HepG2 (cell line): ENCODE measurements at places on chromosomes 13 and 19.

GRCh38 chr13:69296130-69296529, 811.5 kb upstream of the ATXN8OS start:
- DNase-seq, result no peak

DNA sequence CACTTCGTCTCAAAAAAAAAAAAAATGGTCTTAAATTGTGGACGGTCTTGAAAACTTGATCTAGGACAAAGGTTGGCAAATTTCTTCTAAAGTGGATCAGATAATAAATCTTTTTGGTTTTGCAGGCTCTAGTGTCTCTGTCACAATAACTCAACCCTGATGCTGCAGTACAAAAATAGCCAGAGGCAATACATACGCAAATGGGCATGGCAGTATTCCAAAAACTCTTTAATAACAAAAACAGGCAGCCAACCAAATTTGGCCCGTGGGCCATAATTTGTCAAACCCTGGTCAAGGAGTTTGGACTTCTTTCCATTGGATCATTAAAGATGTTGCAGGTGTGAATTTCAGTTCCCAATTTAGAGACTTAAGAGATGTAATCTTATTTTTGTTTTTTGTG, 93.5 kb upstream of the MRI1 start:
- no peak for DNase-seq

DNA sequence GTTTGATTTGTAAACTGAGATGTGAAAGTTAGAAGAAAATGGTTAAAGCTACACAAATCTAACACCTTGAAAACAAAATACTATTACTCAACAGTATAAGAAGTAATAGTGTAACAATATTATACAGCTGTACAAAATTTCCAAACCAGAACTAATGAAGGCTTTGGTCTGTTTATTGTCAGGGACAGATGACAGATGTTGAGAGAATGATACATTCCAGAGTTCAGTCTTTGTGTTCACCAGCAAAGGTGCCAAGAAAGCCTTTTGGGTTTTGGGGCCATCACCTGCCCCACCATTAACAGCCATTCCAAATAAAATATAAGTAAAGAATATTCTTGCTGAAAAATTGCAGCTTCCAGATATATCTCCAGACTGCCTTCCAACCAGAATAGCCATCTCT, 439.3 kb downstream of the PCDH20 start:
- DNase-seq, result no peak

DNA sequence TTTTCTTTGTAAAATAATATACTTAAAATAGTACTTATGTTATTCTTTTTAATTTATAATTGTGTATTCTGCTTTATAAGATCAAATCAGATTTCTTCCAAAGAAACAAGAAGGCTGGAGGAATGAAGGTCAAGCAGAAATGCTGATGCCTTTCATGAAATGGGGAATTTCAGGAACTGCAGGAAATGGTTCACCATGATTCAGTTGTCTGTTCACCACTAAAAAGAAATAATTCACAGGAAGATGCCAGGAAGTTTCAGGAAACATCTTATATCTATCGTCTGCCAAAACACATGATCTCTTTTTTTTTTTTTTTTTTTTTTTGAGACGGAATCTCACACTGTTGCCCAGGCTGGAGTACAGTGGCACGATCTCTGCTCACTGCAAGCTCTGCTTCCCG, 15.7 kb upstream of the SCEL start:
- no peak for DNase-seq

DNA sequence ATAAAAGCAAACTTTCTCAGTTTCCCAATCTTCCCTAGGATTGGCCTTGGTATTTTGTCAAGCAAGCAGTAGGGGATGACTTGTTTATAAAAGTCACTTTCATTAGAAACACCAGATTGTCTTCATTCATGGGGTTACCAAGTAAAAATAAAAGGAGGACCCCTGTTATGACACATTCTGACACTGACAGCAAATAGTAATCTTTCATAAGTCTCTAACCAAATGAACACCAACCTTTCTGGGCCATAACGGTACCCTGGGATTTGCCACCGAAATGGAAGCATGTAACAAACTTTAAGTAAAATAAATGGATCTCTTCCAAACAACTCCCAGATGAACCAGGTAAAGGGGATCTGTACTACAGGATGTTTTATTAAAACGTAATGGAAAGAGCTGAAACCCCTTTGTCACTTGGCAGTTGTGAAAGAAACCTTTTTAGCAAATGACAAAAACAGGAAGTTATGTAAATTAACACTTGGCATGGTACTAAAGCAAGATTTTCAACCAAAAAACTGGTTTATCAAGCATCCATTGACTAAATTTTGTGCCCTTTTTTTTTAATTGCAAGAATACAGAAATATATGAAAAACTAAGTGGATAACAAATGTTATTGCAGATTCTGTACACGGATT, 335.6 kb downstream of the RBM26 start:
- no peak for DNase-seq

DNA sequence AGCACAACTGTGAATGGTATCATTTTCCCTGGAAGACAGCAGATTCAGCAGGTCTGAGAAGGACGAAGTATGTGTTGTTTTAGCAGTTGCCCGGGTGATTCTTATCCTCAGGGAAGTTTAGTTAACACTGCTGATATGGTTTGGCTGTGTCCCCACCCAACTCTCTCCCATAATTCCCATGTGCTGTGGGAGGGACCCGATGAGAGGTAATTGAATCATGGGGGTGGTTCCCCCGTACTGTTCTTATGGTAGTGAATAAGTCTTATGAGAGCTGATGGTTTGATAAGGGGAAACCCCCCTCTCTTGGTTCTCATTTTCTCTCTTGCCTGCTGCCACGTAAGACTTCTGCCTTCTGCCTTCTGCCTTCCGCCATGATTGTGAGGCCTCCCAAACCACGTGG, 81.0 kb upstream of the UBAC2 start:
- no peak for DNase-seq

DNA sequence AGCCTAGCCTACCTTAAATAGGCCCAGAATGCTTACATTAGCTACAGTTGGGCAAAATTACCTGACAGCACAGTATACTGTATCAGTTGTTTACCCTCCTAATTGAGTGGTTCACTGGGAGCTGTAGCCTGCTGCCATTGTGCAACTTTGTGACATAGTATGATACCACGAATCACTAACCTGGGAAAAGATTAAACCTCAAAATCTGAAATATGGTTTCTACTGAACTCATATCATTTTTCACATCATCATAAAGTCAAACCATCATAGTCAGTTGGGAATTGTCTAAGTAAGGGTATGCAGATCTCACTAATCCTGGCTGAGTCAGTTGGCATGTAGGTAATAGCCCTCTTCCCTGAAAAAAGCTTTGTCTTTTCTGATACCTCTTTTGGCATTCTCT, 9.2 kb downstream of the PAN3 start:
- no peak for DNase-seq

DNA sequence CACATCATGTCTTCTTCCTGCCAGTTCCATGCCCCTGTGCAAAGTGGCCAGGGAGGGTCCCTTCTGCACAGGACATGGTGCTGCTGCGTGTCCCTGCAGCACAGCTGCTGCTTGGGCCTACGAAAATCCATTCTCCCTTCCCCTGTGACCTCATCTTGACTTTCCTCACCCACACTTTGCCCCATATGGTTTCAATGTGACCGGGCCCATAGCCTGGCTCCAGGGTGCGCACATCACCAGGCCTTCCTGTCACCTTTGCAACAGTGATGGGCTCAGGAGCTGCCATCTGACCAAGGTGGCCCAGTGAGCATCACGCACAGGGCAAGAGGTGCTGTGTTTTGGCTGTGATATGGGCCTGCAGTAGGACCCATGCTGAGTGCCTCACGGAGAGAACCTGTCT, 10.8 kb downstream of the PPP1R12C start:
- DNase-seq, result no peak

GRCh38 chr13:31199527-31199848, 287 bp upstream of the B3GLCT start:
- no peak for DNase-seq

- DNase-seq, result peak; percentile 95
These were observed at the start of gene UBXN6 for GRCh38 chr19:4457654-4458395. Gene UBXN6, minus strand, starts transcription at chr19:4457794. Its CDS starts 97 bp downstream, at chr19:4457697.

DNA sequence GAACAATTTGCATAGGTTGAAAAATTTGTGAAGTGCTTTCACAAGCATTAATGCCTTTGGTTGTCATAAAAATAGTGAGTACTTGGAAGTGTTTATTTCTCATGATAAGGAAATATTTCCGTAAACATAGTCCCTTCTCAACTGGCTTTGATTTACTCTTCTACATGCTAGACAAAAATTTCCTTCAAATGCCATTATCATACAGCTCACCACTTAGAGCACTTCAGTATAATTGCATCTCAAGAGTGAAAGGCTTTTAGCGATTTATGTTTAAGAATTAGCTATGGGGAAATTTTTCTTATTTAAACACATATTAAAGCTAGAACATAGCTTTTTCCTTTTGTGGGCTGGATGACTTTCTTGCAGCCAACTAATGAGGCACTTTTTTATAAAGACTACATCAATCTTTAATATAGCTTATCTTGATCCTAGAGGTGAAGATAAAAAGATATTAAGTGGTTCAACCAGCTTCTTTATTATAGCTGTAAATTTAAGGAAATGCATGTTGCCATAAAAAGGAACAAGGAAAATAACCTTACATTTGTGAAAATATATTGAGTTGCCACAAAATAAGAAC, 656.8 kb downstream of the SLITRK6 start:
- DNase-seq, result no peak

DNA sequence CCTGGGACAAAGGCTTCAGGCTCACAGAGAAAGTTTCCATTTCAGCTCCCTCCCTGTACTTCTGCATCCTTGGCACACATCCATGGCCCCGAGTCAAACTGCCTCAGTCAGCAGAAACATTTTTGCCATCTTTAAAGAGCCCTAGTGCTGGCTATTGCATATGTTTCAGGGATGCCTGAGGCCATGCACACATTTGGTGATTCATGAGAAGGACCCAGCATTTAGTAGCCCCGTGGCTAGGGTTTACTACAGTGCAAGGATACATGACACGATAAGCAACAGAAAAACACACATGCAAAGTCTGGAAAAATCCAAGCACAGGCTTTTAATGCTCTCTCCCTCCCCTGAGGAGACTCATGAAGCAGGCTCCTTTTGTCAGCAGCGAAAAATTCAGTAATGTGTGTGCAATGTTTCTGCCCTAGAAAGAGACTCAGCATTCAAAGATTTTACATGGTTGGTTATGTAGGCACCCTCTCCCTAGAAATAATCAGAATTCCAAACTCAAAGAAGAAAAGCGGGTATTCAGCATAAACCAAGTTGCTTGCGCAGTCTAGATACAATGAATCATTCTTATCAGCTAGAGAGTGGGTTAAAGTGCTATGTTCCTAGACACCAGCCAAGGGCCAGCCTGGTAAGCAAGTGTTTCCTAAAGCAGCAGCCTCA, 17.6 kb downstream of the ACOD1 start:
- DNase-seq, result no peak

GRCh38 chr13:58767566-58767965, 1136.0 kb downstream of the PCDH17 start:
- no peak for DNase-seq

- DNase-seq, result no peak
These were observed 46.7 kb upstream of the MEDAG start for GRCh38 chr13:30859326-30859725.

- no peak for DNase-seq
These were observed 3.9 kb upstream of the ACOD1 start for GRCh38 chr13:76944456-76944855.

- DNase-seq, result no peak
These were observed 395.8 kb upstream of the GPC6 start for GRCh38 chr13:92830821-92831220.

- DNase-seq, result no peak
These were observed 179.4 kb downstream of the KLF12 start for GRCh38 chr13:73954808-73955207.
